ENCODE measurements at places on chromosomes 7 and 10. TPM values are rescaled to one million over a fixed set of nuclear protein-coding genes. Genes with fewer than 3 reads are reported as not detected.

GIMAP6 gene
- not detected for total RNA-seq

SLF2 gene
- total RNA-seq: 24.9 TPM

SEMA3A gene
- total RNA-seq: 73.9 TPM

CLCN1 gene
- total RNA-seq: not detected

GRID1 gene
- total RNA-seq: 0.05 TPM

NODAL gene
- total RNA-seq: not detected

ANLN gene
- 84.9 TPM for total RNA-seq

GIMAP5 gene
- total RNA-seq: not detected

PRXL2A gene
- total RNA-seq: 26.9 TPM

C7orf25 gene
- total RNA-seq: 6.6 TPM

GCK gene
- total RNA-seq: not detected

NFE2L3 gene
- 12.4 TPM for total RNA-seq

NUTM2E gene
- total RNA-seq: not detected

PTN gene
- total RNA-seq: not detected

ARHGEF35 gene
- 0.84 TPM for total RNA-seq

C10orf105 gene
- total RNA-seq: not detected

IGF2BP3 gene
- total RNA-seq: 78.9 TPM

SUN3 gene
- total RNA-seq: not detected

CTAGE6 gene
- 0.95 TPM for total RNA-seq

SEMA4G gene
- 1.7 TPM for total RNA-seq

CPN1 gene
- total RNA-seq: not detected

RET gene
- total RNA-seq: 0.02 TPM

GSTO1 gene
- 202 TPM for total RNA-seq

ZNF239 gene
- 11.5 TPM for total RNA-seq

SPDYE9 gene
- 0.54 TPM for total RNA-seq

OR13A1 gene
- not detected for total RNA-seq

CPA4 gene
- total RNA-seq: 1.6 TPM

METTL27 gene
- 4.3 TPM for total RNA-seq

OR2A12 gene
- not detected for total RNA-seq

DNAH11 gene
- total RNA-seq: 0.40 TPM

MSMB gene
- not detected for total RNA-seq

CFAP69 gene
- 4.3 TPM for total RNA-seq

SPDYE1 gene
- not detected for total RNA-seq

PRKCQ gene
- 0.22 TPM for total RNA-seq

ACTR3C gene
- not detected for total RNA-seq

FGFBP3 gene
- total RNA-seq: 1.6 TPM

STRIP2 gene
- total RNA-seq: 1.7 TPM

KCNMA1 gene
- total RNA-seq: 0.54 TPM

TRPV5 gene
- not detected for total RNA-seq

PROSER2 gene
- 10.3 TPM for total RNA-seq

PPP1R17 gene
- total RNA-seq: not detected

COL28A1 gene
- 0.12 TPM for total RNA-seq

SRI gene
- 114 TPM for total RNA-seq

LHFPL3 gene
- total RNA-seq: not detected

MYL10 gene
- total RNA-seq: not detected

AHR gene
- total RNA-seq: 117 TPM

SLC13A4 gene
- total RNA-seq: not detected

TRIM50 gene
- total RNA-seq: 0.47 TPM

NPS gene
- total RNA-seq: not detected

PHYHIPL gene
- not detected for total RNA-seq

SHTN1 gene
- 27.6 TPM for total RNA-seq

ACSM6 gene
- not detected for total RNA-seq

CHAT gene
- not detected for total RNA-seq

AGR3 gene
- total RNA-seq: not detected

CAMK2G gene
- 16.7 TPM for total RNA-seq
